ENCODE measurements at places on chromosomes 11 and 22.
A peak's percentile ranks its signal among the peaks of the same experiment; 100 is the strongest.

- no peak for DNase-seq
Observed at GRCh38 chr11:92257536-92257935, 32.9 kb downstream of the FAT3 start.

DNA sequence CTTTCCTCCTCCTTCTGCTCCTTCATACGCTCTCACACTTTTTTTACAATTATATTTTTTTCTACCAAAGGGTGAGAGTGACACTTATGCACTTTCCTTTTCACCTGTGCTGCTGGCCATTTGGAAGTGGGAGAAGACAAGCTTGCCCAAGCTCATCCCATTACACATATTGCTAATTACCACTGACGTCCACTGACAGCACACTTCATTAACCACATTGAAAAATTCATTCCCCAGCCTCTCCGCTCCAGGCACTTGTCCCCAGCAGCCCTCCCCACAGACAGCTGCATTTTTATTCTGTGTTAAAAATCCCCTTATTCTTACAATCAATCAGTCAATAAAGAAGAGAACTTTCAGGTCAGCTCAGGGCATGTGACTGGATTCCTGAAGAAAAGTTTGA lies 175.1 kb downstream of the LRRC4C start:
- DNase-seq = no peak

DNA sequence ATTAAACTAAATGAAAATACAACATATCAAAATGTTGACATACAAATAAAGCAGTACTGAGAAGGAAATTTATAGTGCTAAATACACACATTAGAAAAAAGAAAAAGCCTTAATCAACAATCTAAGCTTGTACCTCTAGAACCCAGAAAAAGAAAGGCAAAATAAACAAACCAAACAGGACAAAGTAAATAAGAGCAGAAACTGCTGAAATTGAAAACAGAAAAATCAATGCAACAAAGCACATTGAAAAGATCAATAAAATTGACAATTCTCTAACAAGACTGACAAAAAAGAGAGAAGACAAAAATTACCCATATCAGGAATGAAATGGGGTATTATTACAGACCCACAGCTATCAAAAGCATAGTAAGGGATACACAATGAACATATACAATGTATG lies 21.0 kb downstream of the DCUN1D5 start:
- DNase-seq = no peak

DNA sequence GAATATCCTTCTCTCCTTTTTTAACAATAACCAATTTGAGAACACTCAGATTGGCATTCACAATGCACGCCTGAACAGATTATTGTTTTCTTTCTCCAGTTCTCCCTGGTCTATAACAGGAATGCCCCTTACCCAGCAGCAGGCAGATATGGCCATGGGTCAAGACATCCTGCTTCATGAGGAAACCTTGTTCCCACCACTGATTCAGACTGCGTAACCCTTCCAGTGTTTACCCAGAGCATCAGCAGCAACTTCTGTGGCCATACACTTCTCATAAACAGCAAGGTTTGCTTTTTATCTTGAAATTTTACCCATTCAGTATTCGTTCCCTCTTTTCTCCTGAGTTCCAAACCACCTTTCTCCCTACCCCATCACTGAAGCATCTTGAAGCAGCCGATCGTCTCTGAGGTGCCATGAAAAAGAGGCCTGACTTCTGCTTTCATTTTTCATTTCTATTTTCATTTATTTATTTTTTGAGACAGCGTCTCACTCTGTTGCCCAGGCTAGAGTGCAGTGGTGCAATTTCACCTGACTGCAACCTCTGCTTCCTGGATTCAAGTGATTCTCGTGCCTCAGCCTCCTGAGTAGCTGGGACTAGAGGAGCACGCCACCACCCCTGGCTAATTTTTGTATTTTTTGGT lies 9.6 kb downstream of the PTS start:
- no peak for DNase-seq

DNA sequence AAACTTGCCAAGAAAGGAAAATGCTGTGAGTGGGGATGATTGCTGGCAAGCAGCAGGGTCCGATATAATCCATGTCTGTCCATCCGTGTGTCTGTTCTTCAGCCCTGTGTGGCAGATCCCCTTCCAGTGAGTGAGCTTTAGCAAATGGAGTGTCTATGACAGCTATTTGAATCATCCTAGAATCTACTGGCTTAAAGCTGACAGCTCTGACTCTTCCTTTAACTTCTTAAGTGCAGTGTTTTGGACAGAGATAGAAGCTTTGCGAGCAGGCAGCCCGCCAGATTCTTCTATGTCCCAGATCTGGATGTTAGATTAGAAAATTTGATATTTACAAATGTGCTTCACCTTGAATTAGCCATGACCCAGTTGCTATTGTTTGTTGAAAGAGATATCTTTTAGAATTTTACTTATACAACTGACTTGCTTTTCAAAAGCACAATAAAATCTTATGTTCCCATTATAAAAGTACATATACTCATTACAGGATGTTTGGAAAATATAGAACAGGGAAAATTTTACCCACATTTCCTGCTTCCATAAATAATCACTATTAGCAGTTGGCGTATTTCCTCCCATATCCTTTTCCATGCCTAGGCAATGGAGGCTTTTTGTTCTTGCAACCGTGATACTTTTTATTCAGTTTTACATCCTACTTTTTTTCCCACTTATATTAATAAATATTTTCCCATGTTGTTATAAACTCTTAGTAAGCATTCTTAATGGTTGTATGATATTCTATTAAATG lies 124.5 kb downstream of the COMMD9 start:
- DNase-seq = no peak

DNA sequence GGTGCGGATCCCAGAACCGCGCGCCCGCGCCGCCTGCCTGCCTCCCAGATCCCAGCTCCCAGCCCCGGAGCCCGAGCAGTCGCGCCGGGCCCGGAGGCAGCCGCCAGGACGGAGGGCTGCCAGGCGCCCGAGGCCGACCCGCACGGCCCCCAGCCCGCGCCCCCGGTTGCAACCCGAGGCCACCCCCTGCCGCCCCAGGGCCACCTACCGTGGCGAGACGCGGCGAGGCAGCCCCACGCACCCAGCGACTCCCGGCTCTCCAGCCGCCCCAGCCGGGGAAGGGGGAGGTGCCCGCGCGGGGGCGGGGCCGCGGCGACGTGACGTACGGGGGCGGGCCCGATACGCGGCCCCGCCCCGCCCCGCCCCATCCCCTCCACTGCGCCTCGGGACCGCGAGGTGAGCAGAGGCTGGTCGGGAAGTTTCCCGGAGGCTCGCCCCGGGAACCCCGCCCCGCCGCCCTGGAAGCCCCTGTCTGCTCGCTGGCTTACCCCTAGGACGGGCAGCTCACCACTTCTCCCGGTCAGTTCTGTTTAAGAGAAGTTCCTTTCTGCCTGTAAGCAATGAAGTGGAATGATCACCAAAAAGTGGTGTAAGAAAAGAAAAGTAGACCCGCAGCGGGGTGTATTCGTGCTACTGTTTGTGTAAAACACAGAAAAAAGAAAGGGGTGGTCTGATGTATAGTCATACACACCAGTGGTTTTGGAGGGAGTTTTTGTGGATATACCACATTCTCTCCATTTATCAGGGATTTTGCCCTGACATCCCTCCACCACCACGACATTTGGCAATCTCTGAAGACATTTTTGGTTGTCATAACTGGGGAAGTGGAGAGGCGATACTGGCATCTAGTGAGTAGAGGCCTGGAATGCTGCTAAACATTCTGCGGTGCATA lies at the start of gene TPST2:
TPST2 (minus strand) TSS at position 288 of the 892 bp plus-strand sequence. CDS start 48,502 bp downstream, outside the sequence.
- DNase-seq = peak; percentile 59

GRCh38 chr11:117839936-117840813 lies 15.6 kb upstream of the FXYD2 start:
- no peak for DNase-seq

DNA sequence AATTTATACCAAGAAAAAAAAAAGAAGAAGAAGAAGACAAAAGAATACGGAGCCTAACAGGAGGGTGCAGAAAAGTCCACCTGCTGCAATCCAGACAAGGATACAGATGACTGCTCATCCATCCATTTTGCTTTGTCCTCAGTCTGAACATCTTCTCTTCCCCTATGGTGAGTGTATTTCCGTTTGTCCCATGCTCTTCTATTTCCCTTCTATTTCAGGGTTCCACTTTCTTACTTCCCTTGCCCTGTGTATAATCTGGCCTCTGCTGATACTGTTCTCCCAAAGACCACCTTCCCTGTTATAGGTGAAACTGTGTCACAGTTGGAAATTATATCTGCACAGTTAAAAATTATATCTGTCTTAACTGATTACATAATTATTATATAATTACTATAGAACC lies 48.7 kb upstream of the USP47 start:
- no peak for DNase-seq

GRCh38 chr22:46163557-46163888 lies 13.2 kb downstream of the PPARA start:
- no peak for DNase-seq

GRCh38 chr11:45935349-45936064 lies 13.1 kb downstream of the LARGE2 start:
- no peak for DNase-seq

DNA sequence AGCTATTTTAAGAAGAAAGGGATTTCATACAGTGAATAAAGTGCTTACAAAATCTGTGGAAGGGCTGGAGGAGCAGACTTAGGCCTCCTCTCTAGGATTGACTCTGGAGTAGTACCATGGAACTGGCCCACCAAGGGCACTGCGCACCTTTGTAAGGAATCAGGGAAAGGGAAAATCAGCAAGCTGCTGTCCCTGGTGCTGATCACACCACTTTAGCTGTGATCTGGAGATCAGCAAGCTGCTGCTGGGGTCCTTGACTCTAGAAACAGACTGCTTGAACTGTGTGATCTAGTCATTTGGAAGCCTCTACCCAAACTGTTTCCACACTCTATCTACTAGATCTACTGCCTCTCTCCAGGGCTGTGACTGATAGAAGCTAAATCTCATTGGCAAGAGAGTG lies 18.4 kb upstream of the TECTA start:
- DNase-seq = no peak

DNA sequence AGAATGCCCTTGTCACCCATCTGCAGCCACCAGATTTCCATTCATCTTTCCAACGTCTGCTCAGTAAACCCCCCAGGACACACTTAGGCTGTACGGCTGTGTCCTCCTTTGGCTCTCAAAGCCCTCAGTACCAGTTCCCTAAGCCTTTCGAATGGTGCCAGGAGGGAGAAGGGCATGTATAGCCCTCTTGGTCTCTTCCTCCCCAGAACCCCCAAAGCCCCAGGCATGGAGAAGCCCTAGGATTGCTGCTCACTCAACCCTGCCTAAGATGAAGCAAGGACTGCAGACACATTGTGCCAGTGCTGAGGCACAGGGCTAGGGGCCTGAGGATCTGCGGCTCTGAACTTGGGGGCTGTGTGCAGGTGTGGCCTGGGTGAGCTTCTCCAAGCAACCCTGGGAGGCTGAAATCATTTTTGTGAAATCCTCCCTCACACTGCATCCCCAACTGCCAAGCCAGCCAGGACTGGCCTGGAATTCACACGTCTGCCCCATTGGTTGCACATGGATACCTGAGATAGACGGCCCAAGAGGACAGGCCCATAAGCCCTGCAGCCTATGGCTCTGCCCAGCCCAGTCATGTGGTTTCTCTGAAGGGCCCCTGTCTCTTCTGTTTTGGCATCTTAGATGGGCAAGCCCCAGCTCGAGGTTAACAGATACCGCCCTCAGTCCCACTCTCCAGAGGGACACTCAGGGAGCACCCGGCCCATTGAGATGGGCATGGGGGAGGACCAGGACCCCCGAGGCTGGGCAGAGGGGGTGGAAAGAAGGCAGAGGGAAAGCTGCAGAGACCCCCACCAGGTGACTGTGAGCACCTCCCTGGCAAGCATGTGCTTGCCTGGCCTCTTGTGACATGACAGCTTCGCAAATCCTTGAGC lies 34.0 kb downstream of the KCNQ1OT1 start:
- DNase-seq = no peak

DNA sequence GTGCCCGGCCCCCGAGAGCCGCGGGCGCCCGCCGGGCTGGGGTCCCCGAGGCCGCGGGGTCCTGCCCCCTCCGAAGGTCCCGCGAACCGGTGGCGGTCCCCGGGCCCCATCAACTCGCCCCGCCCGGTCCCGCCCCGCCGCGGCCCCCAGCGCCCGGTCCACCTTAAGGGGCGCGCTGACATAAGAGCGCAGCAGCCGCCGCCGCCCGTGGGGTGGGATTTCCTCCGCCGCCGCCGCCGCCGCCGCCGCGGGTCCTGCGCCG lies at the start of gene ZDHHC8:
ZDHHC8 (plus strand) TSS at position 208 of the 262 bp plus-strand sequence. CDS start 144 bp downstream, outside the sequence.
- no peak for DNase-seq

DNA sequence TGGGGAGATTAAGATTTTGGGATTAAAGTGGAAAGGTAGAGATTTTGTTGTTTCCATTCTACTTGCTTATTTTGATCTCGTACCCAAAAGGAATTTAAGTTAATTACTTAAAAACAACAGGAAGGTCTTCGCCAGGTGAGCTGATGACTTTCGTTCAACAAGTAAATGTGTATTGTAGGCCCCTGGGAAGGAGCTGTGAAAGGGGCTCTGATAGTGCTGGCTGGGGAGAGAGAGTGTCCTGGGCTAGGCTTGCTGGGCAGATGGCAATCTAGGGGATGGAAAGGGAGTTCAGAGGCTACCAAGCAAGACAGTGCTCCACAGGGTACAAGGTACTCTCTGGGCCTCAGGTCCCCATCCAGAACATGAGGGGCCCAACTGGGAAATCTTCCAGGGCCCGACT lies 189.4 kb downstream of the CEP164 start:
- DNase-seq = no peak

DNA sequence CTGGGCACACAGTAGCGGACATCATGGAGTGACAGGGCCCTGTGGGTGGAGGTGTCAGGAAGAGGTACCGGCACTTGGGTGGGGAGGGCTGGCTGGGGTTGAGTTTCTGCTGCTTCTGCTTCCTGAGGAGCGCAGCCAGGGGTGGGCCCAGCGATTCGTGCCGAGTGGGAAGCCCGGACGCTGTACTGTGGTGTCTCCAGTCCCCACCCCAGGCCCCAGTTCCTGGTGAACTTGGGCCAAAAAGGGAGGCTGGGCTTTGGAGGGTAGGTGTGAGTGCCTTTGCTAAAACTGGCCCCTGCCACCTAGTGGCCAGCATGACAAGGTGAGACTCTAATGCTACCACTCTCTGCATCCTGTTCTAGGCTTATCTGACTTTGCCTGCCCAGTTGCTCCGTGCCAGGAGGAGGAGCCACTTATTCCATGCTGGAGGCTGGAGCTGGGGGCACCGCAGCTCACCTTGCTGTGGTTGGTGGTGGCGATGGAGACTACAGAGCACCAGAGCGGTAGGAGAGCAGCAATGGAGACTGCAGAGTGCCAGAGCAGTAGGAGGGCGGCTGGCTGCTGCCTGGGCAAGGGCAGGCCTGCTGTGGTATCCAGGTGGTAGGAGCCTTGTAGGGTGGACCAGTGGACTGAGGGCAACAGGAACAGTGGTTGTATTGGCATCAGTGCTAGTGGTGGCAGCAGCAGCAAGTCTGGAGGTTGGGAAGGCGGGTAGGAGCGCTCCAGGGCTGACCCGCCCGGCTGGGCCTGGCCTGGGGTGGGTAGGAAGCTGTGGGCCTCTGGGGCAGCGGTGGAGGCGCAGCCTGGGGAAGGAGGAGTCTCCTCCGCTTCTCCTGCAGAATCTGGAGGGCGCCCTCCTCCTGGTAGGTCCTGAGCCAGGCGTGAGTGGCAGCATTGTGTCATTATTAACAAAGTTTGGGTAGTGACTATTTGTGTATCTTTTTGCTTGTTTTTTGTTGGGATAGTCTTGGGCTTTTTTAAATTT lies 2.2 kb upstream of the RFPL2 start:
- DNase-seq = no peak
